ENCODE measurements at places on chromosomes 2 and 18.

- no peak for DNase-seq
Measured at GRCh38 chr2:162058973-162059668, 14.9 kb downstream of the DPP4 start.

DNA sequence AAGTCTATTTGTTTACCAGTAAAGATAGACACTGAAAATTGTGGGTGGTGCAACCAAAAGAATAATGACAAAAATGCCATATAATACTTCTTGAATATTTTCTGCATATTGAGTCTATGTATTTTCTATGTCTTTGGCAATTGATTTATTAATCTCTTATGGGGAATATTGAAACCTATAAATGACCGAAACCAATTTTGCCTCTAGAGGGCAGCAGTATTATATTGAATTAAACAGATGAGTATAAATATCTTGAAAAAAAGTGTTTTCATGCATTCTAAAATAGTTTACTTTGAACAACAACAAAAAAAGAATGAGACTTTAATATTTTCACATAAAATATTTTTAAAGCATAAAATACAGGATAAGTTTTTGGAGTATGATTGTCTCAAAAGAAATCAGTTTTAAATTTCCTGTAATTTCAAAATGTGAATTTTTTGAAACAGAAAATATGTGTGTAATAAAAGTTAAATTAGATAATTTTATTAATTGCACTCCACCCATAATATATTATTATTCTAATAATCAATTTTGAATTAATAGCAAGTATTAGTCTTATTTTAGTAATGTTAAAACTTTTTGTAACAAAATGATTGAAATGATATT lies 49.9 kb upstream of the CALCRL start:
- no peak for DNase-seq

GRCh38 chr2:226788881-226789490 lies 10.6 kb downstream of the IRS1 start:
- no peak for DNase-seq

GRCh38 chr2:171587567-171587966 lies 65.3 kb downstream of the CYBRD1 start:
- no peak for DNase-seq

DNA sequence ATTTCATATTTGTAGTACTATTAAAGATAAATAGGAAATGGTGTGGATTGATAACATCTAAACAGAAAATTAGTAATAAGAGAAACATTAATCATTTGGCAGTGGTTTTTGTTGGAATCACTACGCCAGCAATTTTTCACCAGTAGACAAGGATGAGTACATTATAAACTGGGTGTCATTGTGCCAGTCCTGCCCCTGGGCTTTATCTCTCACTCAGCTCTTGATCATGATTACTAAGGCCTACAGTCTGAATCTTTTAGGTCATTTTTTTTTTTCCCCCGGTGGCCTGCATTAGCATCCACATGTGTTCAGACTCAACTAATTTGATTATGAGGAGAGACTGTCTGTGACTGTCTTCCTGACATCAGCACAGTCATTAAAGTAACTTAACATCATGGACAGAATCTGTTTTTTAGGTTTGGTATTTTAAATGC lies 16.2 kb downstream of the GULP1 start:
- no peak for DNase-seq

GRCh38 chr18:22609642-22610041 lies 191.9 kb upstream of the CTAGE1 start:
- no peak for DNase-seq

- DNase-seq, result peak; percentile 41
Measured at GRCh38 chr2:230160112-230160660, 59.6 kb downstream of the SP110 start.

GRCh38 chr18:45252474-45252873 lies 362.8 kb upstream of the SLC14A2 start:
- DNase-seq, result no peak

GRCh38 chr18:10927286-10927992 lies 221.9 kb downstream of the PIEZO2 start:
- DNase-seq, result no peak

DNA sequence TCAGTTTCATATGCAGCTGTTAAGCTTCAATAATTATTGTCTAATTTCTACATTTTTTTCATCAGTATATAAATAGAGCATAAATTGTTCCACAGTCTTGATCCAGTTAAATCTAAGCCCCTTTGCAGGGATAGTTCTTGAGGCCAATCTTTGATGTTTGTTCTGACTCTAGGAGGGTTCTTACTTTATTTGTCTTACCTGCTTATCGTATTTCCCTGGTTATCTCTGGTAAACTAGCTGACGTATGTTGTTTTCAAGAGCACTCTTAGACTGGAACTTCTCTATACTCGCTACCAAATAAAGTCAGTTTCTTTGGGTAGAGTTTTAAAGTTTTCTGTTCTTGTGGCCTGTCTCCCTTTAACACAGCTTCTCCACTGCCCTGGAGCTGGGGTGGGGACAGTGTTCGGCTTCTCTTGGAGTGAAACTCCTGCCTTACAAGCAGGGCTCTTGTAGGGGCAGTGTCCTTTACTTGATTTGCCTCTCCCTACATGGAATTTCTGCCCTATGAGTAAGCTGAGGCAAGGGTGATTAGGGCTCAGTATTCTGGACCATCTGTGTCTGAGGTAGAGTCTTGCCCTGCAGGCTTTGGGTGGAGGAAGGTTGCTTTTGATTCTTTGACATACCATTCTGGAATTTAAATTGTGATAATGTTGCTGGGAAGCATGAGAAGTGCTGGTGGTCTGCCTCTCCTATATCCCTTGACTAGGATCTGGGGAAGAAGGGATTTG lies 90.3 kb downstream of the PTPN4 start:
- no peak for DNase-seq

DNA sequence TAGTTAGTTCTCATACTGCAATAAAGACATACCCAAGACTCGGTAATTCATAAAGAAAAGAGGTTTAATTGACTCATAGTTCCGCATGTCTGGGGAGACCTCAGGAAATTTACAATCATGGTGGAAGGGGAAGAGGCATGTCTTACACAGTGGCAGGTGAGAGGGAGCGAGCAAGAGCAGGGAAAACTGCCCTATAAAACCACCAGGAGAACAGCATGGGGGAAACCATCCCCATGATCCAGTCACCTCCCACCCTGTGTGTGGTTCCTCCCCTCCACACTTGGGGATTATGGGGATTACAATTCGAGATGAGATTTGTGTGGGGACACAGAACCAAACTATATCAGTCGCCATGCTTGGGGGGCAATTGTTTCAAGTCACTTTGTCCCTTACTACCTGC lies 1.1 kb upstream of the SSB start:
- DNase-seq, result no peak

- DNase-seq, result no peak
Measured at GRCh38 chr2:67408346-67408745, 11.2 kb downstream of the ETAA1 start.

DNA sequence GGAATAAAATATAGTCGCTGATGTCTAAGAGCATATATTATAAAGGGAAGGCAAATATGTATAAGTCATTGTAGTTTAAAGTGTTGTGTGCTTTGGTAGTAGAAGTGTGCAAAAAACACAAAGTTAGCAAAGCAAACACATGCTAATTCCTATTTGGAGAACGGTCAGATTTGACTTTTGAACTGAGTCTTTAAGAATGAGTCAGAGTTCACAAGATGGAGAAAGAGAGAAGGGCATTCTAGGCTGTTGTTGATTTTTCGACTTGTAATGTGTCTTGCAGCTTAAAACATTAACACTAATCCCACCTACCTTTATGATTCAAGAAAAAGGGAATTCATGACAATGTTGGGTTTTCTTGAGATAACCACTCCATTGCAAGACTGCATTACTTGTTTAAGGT lies 98.1 kb downstream of the CRIM1 start:
- no peak for DNase-seq

DNA sequence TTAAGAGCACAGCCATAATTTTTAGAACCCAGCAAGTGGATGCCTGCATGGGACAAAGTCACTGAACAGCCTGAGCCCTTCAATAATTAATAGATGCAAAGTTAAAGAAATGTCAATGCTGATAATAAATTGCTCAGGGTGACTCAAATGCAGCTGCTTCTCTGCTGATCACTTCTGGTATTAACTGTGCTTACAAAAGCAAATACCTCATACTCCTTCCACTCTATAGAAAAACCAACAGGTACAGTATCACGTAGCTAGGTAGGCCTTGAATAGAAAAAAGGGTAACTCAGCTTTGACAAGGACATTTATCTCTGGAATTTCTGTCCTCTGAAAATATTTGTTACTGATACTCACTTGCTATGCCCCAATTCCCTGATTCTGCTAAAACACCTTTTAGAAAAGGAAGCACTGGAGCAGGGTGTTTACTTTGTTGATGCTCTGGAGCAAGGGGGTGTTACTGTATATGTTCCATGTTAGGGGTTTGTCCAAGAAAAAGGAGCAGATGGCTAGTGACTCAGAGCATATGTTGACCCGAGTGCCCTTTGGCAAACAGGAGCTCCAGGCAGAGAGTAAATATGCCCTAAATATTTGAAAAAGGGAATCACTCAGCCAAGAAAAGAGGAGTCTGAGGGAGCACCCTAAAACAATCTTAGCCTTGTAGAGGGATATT lies 59.1 kb upstream of the RTN4 start:
- DNase-seq, result no peak

GRCh38 chr2:38115216-38116032 lies 39.5 kb upstream of the CYP1B1 start:
- peak; percentile 55 for DNase-seq

DNA sequence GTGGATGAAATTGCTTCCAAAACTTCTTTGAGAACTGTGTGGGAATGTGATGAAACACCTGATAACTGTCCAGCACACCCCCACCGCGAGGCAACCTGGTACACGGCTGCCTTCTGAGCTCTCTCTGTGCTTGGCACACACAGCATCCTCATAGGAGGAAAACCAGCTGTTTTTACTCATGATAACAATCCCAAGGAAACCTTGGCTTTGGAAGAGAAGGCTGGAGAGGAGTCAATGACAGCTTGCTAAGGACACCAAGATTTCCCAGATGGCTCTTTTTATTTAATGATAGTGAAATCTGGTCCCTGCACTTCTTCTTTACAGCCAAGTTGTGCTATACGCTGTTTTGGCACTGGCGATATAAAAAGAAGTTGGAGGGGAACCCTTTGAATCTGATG lies 232.5 kb upstream of the FN1 start:
- no peak for DNase-seq

- no peak for DNase-seq
Measured at GRCh38 chr2:235493402-235493774, 455 bp upstream of the AGAP1 start.

- DNase-seq, result no peak
Measured at GRCh38 chr2:222380456-222380855, 43.9 kb upstream of the SGPP2 start.

DNA sequence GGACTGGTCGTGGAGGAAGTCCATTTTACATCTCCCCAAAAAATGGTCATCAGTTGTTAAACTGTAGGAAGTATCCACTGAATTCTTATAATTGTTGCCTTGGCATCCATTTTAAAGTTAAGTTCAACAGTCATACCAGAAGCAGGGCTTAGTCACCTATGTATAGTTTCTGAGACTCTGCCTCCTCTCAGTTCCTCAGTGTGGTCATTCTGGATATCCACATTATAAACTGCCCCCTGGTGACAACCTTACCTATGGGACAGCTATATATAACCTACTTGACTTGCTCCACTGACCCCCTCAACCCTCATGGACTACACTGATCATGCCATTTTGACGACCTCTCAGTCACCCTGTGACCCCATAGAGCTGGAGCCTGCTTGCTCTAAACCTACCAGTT lies 617.0 kb downstream of the LRP1B start:
- DNase-seq, result no peak

- DNase-seq, result no peak
Measured at GRCh38 chr18:59633961-59634485, 63.2 kb downstream of the CCBE1 start.

DNA sequence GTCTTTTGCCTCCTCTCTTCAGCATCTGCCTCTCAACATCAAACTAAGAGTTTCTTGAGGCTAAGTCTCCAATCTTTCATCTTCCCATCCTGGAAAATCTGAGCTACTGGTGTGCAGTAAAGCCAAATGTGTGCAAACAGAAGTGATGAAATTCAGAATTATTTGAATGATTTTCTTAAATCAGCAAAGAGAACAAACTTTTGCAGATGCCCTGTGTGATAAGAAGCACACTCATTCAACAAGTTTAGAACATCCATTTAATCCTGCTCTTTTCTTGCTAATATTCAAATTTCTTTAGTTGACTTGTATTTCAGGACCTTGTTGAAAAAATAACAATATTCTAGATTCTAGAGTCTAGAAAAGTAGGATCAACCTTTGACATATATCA lies 1374.9 kb upstream of the CELF4 start:
- DNase-seq, result no peak

- no peak for DNase-seq
Measured at GRCh38 chr18:70311726-70312125, 22.9 kb downstream of the SOCS6 start.

DNA sequence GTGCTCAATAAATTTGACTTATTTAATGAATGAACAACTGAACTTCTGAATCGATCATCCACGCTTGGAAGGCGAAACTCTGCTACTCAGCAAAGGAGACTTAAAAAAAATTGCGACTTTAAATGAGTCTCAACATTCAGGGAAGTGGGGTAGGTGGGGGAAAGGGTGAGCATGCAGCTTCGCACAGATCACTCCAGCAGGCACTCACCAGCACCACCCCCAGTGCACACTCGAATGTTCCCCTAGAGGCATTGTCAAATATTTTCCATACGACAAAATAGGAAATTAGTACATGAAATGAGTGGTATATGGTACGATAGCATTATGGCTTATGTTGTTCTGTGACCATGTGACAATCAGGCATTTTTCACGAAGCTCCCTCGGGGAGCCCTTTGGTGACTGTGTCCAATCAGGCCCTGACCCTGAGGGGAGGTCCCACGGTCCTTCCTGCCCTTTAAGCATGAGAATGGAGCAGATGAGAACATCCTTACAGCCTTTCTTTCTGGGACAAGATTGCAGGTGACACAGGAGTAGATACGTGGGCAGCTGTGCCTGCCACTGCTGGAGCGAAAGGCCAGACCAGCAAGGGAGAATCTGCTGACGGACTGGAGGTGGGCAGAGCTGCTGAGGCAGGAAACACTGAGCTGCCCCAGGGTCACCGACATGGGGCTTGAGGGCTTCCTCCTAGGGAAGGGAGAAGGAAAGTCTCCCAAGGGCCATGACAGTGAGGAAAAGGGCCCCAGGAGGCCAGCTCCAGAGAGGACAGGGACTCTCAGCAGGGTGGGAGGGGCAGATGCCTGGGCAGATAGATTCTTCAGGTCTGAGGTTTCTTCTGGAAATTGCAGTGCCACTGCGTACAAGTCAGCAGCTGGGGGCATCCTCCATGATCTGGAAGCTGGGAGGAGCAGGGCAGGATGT lies 101.3 kb upstream of the ID2 start:
- no peak for DNase-seq

GRCh38 chr2:110101901-110102803 lies 13.5 kb downstream of the MALL start:
- no peak for DNase-seq
